ENCODE measurements at places on chromosomes 12 and 14.

DNA sequence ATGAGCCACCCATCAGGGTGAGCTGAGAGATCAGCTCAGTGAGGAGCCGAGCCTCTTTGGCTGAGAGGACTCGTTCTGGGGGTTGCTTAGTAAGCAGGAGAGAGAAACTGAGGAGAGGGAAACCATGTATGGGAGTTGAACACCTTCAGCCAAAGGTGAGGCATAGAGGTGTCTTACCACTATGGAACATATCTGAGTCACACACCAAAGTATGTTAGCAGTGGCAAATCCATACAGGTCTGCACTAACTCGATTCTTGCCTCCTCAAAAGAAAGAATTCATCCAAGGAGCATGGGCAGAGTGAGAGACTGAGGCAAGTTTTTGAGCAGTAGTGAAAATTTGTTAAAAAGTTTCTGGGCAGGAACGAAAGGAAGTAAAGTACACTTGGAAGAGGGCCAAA lies 46.7 kb upstream of the RNU6-8 start:
- no peak for DNase-seq

GRCh38 chr14:64234877-64235651 lies 59.1 kb downstream of the ESR2 start:
- no peak for DNase-seq

DNA sequence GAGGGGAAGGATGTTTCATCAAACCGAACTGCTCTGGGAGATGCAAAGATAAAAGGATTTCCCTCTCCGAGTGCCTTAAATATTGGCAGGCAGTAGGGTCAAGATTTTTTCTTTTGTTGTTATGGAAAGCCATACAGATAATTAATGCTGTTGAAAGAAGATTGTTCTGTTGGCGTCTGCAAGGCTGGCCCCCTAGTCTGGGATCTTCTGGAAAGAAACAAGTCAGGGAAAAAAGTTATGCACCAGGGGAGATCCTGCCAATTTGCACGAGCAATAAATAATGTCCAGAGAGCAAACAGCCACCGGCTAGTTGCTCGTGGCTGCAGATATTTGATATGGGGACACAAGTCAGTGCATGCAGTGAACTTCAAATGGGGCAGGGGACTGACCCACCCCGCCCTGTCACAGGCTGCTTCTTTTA lies 202.1 kb upstream of the MYL2 start:
- DNase-seq = no peak

DNA sequence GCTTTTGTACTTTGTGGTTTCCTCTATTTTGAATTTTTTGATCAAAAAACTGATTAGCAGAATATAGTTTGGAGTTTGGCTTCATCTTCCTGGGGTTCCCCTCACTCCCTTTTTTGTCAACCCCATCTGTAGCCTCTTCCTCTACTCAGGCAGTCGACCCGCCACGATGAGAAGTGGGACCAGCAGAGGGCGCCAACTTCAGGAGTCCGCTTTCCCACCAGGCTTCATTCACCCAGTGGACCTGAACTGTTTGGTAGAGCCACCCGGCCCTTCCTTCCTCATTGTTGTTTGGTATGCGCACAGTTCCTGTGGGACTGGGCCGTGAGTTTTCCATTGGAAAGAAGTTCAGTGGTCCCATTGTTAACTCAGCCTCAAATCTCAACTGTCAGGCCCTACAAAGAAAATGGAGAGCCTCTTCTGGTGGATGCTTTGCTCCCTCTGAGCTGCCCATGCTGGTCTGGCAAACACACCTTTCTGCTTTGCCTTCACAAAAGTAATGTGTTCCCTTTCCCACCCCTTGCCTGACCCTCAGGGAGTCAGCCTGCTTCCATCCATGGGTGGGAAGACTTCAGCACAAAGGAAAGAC lies 21.7 kb downstream of the TMBIM6 start:
- peak; percentile 78 for DNase-seq

DNA sequence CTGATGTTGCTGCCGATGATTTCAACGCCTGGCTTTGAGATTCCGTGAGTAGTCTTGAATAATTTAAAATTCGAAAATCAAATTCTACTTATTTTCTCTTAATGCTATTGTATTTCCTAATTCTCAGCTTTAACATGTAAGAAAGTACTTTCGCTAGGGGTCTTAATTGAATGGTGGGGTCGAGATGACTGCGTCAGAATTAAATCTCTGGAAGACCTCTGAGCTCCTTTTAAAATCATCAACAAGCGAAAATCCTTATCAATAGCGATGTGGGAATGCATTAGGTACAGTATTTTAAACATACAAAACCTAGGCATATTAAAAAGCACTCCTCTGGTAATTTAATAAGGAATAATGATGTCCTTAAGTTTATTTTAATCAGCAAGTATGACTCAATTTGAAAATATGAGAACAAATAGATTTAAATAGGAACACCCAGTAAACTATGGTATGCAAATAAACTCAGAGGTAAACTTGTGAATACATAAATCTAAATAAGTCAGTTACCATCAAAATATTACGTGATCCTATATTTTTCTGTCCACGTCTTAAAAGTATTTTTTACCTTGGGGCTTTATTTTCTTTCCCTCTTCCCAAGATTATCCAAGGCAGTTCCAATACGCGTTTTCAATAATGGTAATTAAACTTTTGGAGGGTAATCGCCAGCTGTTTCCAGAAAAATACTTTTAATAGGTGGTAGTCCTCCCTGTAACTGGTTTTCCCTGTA lies 1.4 kb downstream of the FOXA1 start:
- no peak for DNase-seq

DNA sequence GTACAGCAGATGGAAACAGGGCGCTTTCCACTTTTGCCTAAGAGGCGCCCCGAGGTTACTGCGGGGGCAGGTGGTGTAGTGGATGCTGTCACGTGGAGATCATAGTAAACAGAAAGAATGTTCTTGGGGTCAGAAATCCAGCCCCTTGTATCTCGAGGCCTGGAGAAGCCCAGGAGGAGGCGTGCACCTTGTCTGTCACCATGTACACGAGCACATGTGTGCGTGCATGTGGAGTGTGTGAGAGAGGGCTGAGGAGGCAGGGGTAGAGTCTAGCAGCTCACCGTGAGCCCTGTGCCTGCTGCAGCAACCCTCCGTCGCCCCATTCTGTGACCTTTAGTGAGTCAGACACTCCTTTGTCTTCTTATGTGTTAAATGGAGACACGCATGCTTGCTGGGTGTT lies 59.0 kb downstream of the CACNA1C start:
- no peak for DNase-seq

GRCh38 chr14:71610797-71611196 lies 321.4 kb upstream of the RGS6 start:
- DNase-seq = no peak

- no peak for DNase-seq
Measured at GRCh38 chr12:47270782-47271664, 191.3 kb upstream of the AMIGO2 start.

DNA sequence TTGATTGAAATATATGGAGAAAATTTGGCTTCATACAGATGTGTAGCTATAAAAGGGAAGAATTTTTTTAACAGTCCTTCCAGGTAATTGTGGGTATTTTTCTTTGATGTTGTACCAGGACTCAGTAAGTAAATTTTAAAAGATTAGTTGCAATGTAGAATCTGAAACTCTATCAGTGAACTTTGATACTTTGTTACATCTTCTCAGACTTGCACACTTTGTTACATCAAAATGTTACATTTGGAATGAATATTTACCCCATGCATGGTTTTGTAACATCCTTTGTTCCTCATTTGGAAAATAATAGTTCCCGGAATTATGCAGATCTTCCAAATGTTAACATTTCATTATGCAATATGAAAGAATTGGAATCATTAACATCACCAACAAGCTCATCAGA lies 13.8 kb downstream of the MTHFD1 start:
- no peak for DNase-seq

DNA sequence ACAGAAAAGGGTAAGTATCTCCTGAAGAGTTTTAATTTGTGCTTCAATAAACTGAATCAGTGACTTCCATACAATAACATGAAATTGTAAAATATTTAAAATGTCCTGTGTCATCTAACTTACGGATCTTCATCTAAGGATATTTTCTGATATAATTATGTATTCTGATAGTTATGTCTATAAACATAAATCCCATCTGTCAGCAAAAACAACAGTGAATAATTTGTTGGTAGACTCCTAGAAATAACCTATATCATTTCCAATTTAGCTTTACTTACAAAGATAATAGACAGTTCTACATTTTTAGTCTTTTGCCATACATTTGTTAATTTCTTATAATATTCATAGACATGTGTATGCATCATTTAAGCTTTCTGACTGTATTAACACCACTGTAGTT lies 293.9 kb downstream of the CCDC91 start:
- DNase-seq = no peak

DNA sequence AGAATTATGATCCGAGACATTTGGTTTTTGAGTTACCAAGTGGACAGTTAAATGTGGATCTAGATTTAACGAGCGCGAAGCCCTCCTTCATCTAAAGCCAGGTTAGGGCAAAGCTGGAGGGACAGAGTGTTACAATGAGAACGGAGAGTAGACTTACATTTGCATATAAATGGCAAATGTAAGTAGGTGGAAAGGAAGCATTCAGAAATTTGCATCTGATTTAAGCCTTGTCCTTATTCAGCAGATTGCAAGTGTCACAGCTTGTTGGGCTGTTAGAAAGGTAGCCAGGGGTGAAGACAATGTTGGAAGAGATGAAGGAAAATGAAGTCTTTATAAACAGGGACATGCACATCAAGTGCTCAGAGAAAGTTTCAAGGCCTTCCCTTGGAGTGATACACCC lies 806.2 kb downstream of the GALC start:
- DNase-seq = no peak

GRCh38 chr14:105021656-105022275 lies 883 bp upstream of the CDCA4 start:
- peak; percentile 33 for DNase-seq

- DNase-seq = peak; percentile 61
Measured at GRCh38 chr12:13179211-13180074, 17.1 kb upstream of the EMP1 start.

- DNase-seq = no peak
Measured at GRCh38 chr12:114961491-114961890, 277.5 kb upstream of the TBX3 start.

DNA sequence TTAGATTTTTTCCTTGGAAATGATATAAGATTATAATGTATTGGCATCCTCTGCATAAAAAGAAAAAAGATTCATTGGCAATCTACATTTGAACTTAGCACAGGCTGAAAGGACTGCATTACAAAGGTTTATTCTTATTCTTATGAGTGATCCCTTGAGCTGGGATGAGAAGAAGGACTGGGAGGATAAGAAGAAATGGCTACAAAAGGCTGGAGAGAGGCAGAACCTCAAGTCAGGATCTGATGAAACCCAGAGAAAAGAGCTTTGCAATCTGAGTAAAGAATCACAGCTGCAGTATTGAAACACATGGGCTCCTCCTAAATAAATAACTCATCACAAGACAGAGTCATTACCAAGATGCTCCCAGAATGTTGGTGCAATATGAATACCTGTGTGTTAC lies 1635.4 kb upstream of the FLRT2 start:
- DNase-seq = no peak

GRCh38 chr14:63737582-63738006 lies 9.7 kb upstream of the SGPP1 start:
- DNase-seq = no peak

DNA sequence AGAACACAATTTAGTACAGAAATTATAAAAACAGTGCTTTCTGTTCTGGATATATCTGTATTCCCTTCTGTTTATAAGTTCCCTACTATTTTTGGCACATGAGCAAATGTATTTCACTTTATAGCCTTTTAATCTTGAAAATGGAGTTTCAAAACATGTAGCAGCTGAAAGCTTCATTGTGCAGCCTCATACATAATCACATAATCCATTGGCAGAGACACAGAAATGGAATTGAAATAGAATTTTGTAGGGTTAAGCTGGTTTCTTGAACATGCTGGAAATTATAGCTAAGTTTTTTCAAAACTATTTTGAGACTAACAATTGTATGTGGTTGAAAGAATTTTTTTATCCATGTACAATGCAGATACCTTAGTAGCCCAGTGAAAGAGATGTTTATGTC lies 614.3 kb upstream of the MDGA2 start:
- DNase-seq = no peak

GRCh38 chr14:78007160-78007559 lies 163.0 kb upstream of the NRXN3 start:
- no peak for DNase-seq

DNA sequence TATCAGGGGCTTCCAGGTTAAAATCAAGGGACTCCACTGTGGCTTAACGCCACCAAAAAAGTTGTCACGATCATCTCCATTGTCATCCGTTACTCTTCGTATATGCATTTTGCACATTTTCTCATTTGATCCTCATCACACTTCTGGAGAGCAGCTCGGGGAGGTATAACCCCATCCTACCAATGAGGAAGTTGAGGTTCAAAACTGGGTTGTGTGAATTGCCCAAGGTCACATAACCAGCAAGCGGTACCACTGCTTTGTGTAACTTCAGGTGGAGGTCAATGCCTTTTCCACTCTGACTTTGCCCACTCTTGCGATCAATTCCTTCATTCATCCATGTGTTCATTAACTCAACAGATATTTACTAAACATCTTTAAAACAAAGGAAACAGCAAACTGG lies 71.1 kb upstream of the CCND2 start:
- DNase-seq = no peak

- DNase-seq = no peak
Measured at GRCh38 chr12:125282921-125283320, 217.7 kb downstream of the AACS start.

DNA sequence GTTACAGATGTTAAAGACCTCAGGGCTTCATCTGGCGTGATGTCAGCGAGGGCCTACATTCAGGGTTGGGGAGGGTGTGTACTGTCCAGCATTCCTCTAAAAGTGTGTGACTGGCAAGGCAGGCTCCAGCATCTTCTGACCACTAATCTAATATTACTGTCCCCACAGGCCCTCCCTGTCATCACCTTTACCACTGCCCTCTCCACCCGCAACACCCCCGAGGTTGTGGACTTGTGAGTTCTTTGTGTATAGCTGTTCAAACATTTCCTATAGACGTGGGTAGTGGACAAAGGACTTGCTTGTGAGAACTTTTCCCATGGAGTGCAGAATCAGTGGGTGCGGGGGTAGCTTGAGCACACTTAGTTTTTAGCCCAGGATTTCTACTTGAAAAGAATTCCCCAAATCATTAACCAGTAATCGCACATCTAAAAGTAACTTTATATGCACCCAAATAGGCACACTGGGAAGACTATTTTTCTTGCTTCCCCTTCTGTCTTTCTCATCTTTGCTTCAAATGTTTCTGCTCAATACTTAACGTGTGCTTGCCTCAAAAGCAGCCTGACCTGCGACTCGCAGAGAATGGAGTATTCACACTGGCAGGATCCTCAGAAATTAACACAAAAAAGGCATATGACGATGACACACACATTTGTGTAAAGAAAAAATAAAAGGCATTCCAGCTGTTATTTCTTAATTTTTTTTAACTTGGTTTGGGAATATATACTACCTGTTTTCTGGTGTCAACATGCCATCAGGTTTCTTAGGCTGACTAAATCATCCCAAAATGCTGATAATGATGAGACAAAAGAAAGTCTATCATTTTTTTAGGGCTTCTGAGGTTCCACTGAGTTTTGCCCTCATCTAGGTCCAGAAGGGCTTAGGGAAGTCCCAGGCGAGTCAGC lies 158.4 kb upstream of the HIF1A start:
- DNase-seq = no peak

GRCh38 chr12:87836190-87836589 lies 193.0 kb downstream of the C12orf50 start:
- no peak for DNase-seq

- peak; percentile 82 for DNase-seq
Measured at GRCh38 chr14:106044949-106045596, 518.7 kb downstream of the TMEM121 start.

All from activated CD8-positive, alpha-beta memory T cell treated with anti-CD3 and anti-CD28 coated beads, Interleukin-2, amount 50 U/mL, for 4 hours (primary cell).